Dermis lymphatic vessel endothelial cell (primary cell): ENCODE measurements at places on chromosomes 3 and 15. TPM values are rescaled to one million over a fixed set of nuclear protein-coding genes. Genes with fewer than 3 reads are reported as not detected.

NLGN1 gene
- total RNA-seq = under 0.01 TPM in 2 replicates

PLA2G4D gene
- total RNA-seq = not detected in 2 replicates

OXTR gene
- total RNA-seq = 0.17 and 0.65 TPM in 2 replicates

FSTL1 gene
- 162 and 170 TPM in 2 replicates for total RNA-seq

IL5RA gene
- not detected in 2 replicates for total RNA-seq

CAMK2N2 gene
- total RNA-seq = not detected in 2 replicates

KCNAB1 gene
- total RNA-seq = under 0.01 TPM in 1 of 2 replicates, not detected in the other

LMAN1L gene
- not detected in 2 replicates for total RNA-seq

C3orf85 gene
- not detected in 2 replicates for total RNA-seq

AADACL2 gene
- not detected in 2 replicates for total RNA-seq

GPR27 gene
- not detected in 2 replicates for total RNA-seq
